Activated B cell treated with CpG ODN at 0.5 μM for 24 hours (primary cell): ENCODE measurements at places on chromosomes 6 and 20. TPM values are rescaled to one million over a fixed set of nuclear protein-coding genes. Genes with fewer than 3 reads are reported as not detected.

GGTLC1 gene
- not detected in 2 replicates for total RNA-seq

- no peak for DNase-seq
Measured at GRCh38 chr6:70967049-70967448, 10.2 kb upstream of the B3GAT2 start.

GRCh38 chr6:98036344-98036923 lies 753.4 kb upstream of the MMS22L start:
- DNase-seq: no peak

- DNase-seq: no peak
Measured at GRCh38 chr6:69729870-69730449, 66.8 kb downstream of the LMBRD1 start.
